ENCODE measurements at places on chromosomes 5 and 9.
A peak's percentile ranks its signal among the peaks of the same experiment; 100 is the strongest.

GRCh38 chr5:128118214-128118613, 34.6 kb downstream of the SLC12A2 start:
- DNase-seq, result no peak

GRCh38 chr9:3906437-3907213, 380.8 kb upstream of the RFX3 start:
- no peak for DNase-seq

- DNase-seq, result no peak
Measured at GRCh38 chr5:113064806-113065205, 88.2 kb downstream of the DCP2 start.

- peak; percentile 47 for DNase-seq
Measured at GRCh38 chr5:119286511-119287488, 69.0 kb upstream of the TNFAIP8 start.

DNA sequence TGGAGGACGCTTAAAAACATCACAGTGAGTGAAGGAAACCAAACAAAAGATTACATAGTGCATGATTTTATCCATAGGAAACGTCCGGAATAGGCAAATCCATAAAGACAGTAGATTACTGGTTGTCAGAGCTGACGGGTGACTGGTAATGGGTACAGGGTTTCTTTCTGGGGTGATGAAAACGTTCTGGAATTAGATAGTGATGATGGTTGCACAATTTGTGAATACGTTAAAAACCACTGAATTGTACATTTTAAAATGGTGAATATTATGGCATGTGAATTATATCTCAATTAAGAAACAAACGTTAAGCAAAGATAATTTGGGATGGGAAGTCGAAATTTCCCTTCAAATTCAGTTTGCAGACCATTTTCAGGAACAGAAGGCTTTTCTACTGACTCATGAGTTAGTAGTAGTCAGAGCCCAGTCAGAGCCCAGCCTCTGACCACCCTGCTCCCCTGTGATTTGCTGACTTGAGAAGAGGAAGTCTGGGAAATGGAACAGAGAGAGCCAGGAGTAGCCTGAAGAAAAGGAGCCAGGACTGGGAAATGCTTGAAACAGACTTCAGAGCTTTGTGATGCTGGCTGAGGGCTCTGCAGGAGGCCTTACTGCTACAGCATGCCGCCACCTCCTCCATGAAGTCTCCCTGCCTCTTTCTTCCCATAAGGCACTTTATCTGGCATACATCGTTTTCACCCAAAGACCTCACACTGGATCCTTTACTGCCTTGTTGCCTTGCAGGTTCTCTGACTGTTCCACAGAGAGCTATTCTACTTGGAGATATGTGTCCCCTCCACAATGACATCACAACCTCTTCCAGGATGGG, 46.4 kb upstream of the CTNNA1 start:
- no peak for DNase-seq

DNA sequence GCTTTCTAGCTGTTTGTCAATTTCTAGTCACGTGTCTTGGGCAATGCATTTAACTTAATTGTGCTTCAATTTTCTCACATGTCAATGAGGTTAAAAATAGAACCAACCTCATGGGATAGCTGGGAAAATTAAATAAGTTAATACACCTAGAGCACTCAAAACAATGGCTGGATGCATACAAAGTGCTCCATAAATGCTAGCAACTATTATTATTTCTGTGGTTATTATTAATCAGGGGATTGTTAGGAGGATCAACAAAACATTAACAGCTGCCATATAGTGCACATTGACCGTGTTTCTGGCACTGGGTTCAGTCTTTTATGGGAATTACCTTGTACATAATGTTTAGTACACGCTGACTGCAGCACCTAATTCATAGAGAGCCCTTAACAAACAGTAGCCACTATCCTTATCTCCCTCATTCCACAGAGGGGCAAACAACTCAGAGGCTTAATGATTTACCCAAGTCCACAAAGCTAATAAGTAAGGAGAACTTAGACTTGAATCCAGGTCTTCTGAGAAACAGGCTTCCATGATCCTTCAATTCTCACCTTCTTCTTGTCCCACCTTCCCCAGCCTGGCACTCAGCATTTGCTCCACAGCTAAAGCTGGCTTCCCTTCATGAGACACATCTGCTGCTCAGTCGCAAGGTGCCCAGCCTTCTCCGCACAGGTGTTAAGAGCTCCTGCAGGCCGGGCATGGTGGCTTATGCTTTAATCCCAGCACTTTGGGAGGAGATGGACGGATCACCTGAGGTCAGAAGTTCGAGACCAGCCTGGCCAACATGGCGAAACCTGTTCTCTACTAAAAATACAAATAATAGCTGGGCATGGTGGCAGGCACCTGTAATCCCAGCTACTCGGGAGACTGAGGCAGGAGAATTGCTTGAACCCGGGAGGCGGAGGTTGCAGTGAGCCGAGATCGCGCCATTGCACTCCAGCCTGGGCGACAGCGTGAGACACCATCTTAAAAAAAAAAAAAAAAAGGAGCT, 137.4 kb upstream of the ABCA1 start:
- no peak for DNase-seq

- no peak for DNase-seq
Measured at GRCh38 chr5:166117072-166118066, 2174.1 kb upstream of the WWC1 start.

DNA sequence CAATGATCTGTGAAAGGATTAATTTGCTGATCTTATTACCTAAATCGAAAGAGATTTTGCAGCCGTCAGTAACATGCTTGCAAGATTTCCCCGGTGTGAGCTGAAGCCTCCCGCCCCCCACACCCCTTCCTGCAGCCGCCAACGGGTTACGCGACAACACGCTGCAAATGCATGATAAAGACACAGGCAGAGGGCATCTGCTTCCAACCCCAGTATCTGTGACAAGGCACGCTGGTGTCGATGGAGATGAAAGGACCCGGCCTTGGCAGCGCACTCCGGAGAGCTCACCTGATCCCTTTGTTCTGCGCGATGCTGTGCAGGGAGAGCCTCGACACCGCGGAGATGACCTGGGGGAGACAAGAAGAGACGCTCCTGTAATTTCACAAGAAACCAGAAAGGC, 122.9 kb upstream of the SARDH start:
- no peak for DNase-seq

DNA sequence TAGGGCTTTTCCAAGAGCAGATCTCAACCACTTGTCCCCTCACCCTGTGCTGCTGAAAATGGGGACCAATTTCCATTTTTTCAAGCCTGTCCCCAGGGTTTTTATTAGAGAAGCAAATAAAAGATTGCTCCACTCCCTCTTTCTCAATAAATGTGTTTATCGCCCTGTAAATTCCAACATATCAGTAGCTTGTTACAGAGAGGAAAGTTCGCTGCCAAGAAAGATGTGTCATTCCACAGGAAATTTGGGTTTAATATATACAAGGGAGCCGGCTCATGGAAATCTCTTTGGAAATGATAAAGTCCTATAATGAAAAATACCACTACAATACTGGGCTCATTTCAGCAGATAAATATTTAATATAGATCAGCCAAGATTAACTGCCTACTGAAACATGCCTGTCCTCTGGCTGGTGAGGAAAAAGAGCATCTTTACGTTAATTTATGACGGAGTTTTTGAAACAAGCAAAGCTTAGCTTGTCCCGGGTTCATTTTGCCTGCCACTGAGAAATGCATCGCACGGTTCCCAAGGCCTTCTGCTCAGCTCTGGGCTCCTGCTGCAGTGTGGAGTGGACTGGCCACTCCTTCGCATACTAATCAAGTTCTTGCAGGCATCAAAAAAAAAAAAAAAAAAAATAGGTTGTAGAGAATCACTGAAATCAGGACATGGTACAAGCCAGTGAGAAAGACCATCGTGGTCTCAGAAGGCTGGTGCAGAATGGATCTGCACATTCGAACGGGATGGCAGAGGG, 84.5 kb downstream of the BRINP1 start:
- DNase-seq, result no peak

DNA sequence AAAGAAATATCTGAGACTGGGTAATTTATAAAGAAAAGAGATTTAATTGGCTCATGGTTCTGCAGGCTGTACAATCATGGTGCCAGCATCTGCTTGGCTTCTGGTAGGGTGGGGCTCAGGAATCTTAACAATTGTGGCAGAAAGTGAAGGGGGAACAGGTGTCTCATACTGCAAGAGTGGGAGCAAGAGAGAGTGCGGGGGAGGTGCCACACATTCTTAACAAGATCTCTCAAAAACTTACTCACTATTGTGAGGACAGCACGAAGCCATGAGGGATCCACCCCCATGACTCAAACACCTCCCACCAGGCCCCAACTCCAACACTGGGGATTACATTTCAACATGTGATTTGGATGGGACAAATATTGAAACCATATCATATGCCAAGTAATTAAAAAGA, 70.1 kb upstream of the PANK3 start:
- peak; percentile 12 for DNase-seq

DNA sequence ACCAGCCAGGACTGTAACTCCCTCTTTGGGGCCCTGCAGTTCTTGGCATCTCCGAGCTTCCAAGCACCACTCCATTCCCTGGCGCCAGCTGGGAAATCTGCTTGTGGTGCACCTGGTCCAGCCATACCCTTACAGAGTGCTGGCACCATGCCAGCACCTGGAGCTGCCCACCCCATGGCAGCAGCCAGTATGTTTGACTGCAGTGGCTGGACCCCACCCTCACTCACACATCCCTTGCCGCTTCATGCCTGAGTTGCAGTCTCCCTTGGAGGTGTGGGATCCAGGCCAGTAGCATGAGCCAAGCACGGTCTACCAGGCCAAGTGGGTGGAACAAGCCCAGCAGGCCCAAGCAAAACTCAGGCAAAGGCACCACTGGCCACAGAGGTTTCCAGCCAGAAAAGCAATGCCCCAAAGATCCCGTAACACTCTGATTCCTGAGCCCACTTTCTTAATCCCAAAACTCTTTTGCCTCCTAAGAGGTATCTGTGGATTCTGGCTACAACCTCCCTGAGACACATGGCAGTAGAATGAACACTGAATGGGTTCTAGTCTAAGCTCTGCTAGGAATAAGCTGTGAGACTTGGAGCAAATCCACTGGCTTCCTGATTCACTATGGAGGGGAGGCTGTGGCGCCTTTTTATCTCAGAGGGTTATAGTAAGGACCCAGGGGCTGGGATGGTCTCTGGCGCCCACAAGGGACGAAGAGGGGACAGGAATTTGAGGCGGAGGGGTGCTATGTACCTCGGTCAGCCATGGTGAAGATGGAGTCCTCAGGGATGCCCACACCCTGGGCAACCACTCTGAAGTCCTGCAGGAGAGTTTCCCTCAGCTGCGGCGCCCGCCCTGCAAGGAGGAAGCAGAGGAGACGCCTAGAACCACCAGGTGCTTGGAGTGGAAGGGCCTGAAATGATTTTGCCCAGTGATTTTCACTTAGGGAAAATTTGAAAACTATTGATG, 5.6 kb downstream of the AMBP start:
- no peak for DNase-seq

- DNase-seq, result no peak
Measured at GRCh38 chr9:70948744-70949143, 172.7 kb downstream of the TRPM3 start.

GRCh38 chr5:156680831-156681230, 169.3 kb upstream of the PPP1R2B start:
- no peak for DNase-seq

- DNase-seq, result no peak
Measured at GRCh38 chr9:90616806-90617205, 25.8 kb downstream of the DIRAS2 start.

GRCh38 chr5:162641142-162641813, 573.7 kb downstream of the GABRG2 start:
- DNase-seq, result no peak

- DNase-seq, result peak; percentile 95
Measured at GRCh38 chr9:36151316-36152210, 15.0 kb downstream of the GLIPR2 start.

GRCh38 chr5:170286386-170286925, 11.1 kb downstream of the LCP2 start:
- DNase-seq, result no peak

GRCh38 chr5:65084795-65085515, 316.2 kb downstream of the CWC27 start:
- no peak for DNase-seq

DNA sequence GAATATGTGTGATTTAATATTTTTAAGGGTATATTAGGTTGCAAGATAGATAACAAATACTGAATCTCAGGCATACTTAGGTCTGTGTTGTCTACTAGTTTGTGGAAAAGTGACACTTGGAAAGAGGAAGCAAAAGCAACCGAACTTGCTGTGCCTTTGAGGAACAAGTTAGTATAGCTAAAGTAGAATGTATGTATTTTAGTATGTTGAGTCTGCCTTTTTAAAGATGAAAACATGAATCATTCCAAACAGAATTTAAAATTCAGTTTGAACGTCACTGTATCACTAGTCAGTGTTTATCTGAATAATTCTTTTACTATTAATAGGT, 12.9 kb downstream of the TLE4 start:
- no peak for DNase-seq

DNA sequence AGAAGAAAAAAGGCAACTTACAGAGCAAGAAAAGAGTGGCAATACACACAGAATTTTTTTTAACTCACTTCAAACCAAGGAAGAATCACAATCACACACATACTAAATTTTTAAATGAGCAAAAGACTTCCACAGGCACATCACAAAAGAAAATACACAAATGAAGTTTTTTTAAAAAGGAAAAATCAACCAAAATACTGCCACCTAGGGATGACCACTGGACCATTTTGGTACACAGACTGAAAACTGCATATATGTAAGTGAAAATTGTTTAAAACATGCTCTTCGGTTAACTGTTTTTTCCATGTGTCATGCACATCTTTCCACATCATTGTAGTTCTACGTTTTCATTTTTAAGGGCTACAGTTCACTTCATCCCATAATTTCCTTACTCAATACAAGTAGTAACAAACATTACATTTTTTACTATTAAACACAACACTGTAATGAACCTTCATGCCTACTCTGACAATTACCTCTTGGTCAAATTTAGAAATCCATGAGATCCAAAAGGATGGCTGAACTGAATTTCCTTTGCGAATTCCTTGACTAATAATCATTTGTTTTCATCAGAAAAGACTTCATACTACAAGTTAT, 79.0 kb downstream of the FBXW11 start:
- no peak for DNase-seq

- DNase-seq, result no peak
Measured at GRCh38 chr9:98457726-98458370, 202.4 kb upstream of the TBC1D2 start.

GRCh38 chr5:127041571-127041970, 11.2 kb upstream of the MARCHF3 start:
- no peak for DNase-seq

DNA sequence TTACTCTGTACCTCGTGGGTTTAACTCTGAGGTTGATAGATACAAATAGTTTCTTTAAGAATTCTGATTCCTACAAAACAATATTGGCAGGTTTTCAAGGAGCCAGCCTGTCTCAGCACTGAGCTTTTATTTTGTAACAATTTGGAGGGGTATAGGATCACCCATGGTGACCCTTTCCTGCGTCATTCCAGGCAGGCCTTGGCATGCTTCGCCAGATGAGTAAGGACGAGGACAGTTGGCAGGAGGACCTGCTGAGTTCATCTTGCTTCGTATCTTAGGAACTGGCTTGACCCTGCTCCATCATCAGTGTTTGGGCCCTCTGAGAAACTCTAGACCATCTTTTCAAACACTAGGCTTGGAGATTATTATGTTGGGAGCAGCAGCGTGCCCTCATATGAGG, 17.9 kb downstream of the ZNF462 start:
- DNase-seq, result no peak

- no peak for DNase-seq
Measured at GRCh38 chr5:157245476-157245875, 20.4 kb upstream of the CYFIP2 start.

Data from activated CD4-positive, alpha-beta memory T cell treated with anti-CD3 and anti-CD28 coated beads for 36 hours (primary cell).